ENCODE measurements at places on chromosomes 4 and X. TPM values are rescaled to one million over a fixed set of nuclear protein-coding genes. Genes with fewer than 3 reads are reported as not detected.

GRCh38 chrX:146241902-146242301 lies 424.3 kb downstream of the SLITRK2 start:
- no peak for DNase-seq

GRCh38 chr4:86221002-86221401 lies 138.9 kb downstream of the MAPK10 start:
- no peak for DNase-seq

GRCh38 chrX:136623396-136623795 lies 24.6 kb upstream of the CD40LG start:
- DNase-seq: no peak

Gene RIBC1
- 2.5 TPM for total RNA-seq
